Activated CD4-positive, alpha-beta T cell treated with anti-CD3 and anti-CD28 coated beads, Interleukin-2, amount 50 U/mL, for 4 hours (primary cell): ENCODE measurements at places on chromosomes 5 and 9.

- no peak for DNase-seq
Observed at GRCh38 chr5:135543485-135544304, 7.9 kb upstream of the NEUROG1 start.

DNA sequence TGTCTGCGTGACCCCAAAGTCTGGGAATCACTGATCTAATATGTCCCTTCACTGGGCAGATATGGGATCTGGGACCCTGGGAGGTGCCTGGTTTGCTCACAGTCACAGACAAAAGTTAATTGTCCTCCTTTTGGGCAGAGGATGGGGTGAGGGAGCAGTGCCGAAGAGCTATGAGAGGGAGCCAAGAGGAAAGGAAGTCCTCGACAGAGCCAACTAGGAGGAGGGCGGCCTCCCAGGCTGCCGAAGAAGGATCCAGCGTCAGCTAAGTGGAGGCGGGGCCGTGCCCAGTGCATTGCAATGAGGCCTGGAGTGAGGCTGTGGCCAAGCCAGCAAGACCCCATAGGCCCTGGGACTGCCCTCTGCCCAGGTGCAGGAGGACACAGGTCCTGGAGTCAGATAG lies 11.4 kb downstream of the AIF1L start:
- DNase-seq: no peak

GRCh38 chr5:117201001-117201400 lies 626.4 kb upstream of the SEMA6A start:
- no peak for DNase-seq

DNA sequence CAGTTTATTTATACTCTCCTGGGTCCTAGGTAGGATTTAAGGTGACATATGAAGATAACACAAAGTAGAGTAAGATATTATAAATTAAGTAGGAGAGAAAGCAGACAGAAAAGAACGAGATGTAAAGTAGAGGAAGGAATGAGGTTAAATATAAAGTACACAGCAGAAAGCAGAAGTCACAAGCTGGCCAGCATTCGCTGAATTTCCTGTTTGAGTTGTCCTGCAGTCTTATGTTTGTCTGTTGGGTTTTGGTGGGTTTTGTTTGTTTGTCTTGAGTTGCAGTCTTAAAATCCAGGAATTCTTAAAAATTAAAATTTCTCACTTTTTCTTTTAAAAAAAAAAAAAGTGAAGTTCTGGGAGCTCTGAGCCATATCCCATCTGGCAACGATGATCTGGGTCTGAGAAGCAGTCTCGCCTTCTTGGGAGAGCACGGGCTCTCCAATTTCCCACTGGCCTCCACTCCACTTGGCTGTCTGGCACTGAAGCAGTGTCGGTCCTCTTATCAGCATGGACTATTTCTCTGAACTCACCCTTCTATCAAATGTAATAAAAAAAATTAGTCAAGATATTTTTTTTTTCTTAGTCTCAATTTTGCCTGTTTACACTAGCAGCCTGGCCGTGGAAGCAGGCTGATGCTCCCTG lies 2.0 kb downstream of the S100Z start:
- no peak for DNase-seq

DNA sequence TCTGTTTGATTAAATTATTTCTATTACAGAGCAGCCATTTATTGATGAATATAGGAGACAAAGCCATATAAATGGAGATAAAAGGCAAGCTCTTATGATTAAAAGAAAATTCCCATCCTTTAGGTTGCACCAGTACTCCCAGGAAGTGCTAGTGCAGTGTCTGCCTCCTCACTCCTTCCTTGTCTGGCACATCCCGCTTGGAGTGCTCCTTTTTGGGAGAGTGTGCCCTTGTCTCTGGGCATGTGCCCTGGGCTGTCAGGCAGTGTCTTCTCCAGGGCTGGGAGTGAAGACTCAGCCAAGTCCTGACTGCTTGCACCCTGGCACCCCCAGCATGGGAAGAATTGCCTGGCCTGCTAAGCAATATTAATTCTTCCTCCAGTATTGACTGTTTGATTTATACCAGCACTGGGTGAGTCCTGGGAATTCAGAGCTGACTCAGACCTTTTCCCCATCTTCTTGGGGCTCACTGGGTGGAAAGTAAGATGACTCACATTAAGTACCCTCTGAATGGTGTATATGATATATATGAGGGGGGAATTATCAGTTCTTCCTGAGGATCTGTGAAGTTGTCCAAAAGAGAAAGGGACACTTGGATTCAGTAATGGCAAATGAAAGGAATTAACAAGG lies 62.1 kb downstream of the ZSWIM6 start:
- no peak for DNase-seq
